Naive B cell (primary cell): ENCODE measurements at places on chromosomes 11 and 22. TPM values are rescaled to one million over a fixed set of nuclear protein-coding genes. Genes with fewer than 3 reads are reported as not detected.

GRCh38 chr11:117219001-117219400 is 12.9 kb downstream of the PCSK7 start:
- DNase-seq = no peak

The MMP7 gene
- polyA plus RNA-seq = not detected

The JAML gene
- 1.6 TPM for polyA plus RNA-seq

- no peak for DNase-seq
Measured at GRCh38 chr11:58466293-58466692, 24.3 kb upstream of the OR5B12 start.

DNA sequence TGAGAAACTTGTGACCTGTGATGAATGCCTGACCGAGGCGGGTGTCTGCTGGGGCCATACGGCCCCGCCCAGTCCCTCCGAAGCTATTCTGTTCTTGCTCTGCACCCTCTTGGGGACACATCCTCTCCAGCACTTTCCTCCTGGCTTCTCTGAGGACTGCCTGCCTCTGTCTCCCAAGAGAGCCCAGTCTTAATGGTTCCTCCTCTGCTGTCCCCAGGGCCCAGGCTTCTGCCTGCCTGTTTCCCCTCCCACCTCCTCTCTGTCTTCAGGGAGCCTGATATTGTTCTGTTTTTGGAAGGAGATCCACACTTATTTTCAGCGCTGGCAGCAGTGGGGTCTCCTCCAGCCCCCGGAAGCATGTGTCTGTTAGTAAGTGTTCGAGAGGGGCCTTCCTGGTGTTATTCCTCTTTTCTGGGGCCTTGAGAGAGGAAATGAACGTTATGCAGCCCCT is 18.7 kb downstream of the SYNGR1 start:
- no peak for DNase-seq

The PHRF1 gene
- polyA plus RNA-seq = 4.9 TPM

The NAALAD2 gene
- polyA plus RNA-seq = not detected

The CDC42BPG gene
- not detected for polyA plus RNA-seq

The DRAP1 gene
- 57.3 TPM for polyA plus RNA-seq

- no peak for DNase-seq
Measured at GRCh38 chr11:6817694-6818093, 18.2 kb upstream of the OR6A2 start.

DNA sequence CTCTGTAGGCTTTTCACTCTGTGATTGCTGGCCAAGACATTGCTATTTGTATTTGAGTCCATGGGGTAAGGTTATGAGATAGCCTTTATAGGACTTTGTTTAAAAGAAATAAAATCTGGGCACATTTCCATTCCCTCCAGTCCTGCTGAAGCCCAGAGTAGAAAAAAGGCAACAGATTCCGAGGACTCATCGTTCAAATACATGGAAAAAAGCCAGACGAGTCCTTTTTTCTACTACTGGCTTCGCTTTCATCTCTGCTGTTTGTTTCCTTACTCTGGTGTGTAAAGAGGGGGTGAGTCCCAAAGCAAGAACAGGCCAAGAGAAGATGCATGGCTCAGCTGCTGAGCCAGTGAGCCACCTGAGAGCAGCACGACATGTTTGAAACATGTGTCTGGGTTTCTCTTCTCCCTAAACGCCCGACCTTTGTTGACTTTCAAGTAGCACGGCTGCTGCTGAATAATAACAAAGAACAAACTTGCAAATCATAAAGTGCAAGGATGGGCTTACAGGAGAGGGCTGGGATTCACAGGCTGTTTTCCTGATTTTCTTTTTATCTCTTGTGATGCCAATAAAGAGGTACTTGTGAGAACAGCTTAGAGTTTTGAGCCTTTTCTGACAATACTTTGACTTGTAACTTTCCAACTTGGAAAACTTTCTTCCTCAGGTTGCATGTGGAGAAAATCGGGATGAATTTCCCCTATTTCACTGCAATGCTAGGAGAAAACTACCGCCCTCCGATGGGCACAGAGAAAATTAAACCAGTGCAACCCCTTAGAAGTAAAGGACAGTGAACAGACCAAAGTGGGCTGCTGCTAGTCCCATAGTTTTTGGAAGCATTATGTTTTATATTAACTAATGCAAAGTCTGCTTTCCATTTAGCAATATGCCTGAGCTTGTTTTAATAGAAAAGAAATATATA is 195.2 kb upstream of the RAG2 start:
- no peak for DNase-seq

GRCh38 chr22:46129390-46130041 is 20.8 kb upstream of the PPARA start:
- DNase-seq = peak; percentile 64

The SLC43A1 gene
- 10.9 TPM for polyA plus RNA-seq

GRCh38 chr11:34190192-34191139 is 85.0 kb downstream of the NAT10 start:
- DNase-seq = no peak

GRCh38 chr11:67409781-67410368 is 5.6 kb upstream of the CARNS1 start:
- DNase-seq = peak; percentile 57

The KLHDC7B gene
- polyA plus RNA-seq = 1.5 TPM

The FGF19 gene
- polyA plus RNA-seq = not detected

The KRTAP5-10 gene
- not detected for polyA plus RNA-seq

The PUS3 gene
- 6.2 TPM for polyA plus RNA-seq

DNA sequence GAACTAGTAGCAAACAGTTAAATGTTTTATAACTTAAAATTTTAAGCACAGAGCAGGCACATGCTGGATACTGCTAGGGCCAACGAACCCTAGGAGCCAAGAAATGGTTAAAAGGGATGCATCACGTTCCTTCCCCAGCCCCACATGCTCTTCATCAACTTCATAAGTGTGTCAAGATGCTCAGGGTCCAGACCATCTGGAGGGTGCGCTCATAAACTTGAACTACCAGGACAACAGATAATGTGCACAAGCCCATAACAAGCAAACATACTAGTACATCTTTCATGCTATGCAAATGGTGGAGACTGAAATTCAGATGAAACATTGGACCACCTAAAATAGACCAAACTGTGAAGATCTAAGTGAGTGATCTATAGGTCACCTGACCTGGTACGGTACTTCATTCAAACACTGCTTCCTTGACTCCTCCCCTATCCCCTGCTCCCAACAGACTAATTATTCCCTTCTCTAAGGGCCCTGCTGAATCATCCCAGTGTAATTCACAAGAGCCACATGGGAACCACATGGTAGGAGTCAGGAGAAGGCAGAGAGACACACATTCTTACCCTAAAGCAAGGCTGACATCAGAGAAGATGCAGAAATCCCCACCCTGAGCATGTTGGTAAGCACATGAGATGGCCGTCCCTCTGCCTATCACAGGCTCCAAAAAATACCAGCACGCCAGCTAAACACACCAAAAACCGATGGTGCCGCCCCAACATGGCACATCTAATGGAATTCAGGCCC is 83.9 kb downstream of the ETS1 start:
- no peak for DNase-seq

GRCh38 chr11:12800871-12801270 is 126.7 kb downstream of the TEAD1 start:
- DNase-seq = no peak

DNA sequence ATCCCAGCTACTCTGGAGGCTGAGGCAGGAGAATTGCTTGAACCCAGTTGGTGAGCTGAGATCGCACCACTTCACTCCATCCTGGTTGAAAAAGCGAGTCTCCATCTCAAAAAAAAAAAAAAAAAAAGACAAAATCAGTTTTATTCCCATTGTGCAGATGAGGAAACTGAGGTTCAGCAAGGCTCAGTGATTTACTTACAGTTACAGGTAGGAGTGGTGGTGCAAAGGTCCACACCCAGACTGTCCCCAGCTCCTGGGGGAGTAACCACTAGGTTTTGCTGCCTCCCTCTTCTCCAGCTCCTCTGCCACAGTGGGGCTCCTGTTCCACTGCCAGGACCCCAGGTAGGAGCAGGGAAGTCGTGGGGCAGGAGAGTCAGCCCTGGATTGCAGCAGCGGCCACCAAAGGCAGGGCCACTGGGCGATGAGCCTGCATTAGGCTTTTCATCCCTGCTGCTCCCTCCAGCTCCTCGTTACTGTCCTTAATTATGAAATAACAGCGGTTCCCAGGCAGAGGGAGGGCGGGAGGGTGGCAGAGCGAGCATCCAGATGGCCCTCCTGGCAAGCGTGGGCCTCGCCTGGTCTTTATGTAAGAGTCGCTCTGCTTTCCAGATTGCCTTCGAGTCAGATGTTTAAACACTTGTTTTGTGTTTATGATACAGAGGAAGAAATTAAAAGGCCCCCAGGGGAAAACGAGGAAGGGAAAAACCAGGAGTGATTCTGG is 15.5 kb upstream of the RASD2 start:
- no peak for DNase-seq

The ENDOD1 gene
- polyA plus RNA-seq = 3.8 TPM

DNA sequence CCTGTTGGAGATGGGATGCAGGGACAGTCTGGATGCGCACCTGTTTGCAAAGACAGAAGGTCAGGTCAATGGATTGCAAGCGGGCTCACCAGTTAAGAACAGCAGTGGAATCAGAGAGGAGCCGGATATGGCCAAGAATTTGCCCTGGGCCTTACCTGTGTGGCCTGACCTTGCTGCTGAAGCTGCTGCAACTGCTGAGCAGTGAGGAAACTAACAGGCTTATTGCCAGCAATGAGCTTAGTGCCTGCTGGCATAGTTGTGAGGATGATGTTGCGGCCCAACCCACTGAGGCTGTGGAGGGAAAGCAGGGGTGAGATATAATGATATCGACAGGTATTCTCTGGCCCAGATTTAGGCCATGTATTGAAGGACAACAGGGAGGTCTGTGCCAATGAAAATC is 30.6 kb downstream of the NFRKB start:
- no peak for DNase-seq

The TLCD5 gene
- not detected for polyA plus RNA-seq

DNA sequence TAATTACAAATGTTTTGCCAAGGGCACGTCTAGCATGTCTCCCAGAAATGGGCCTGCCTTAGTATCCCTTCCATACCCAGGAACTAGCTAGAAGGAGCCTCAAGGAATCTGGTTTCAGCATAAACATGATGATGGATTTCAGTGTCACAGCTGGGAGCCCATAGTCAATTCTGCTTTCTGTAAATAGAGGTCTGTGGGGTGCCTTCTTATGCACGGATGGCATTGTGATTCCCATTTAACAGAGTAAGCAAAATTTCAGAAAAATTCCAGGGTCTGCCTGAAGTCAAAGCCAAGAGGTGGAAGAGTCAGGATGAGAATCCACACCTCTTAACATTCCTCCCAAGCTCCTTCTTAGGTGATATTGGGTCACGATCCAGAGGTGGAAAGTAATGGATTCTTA is 12.1 kb downstream of the DUSP18 start:
- no peak for DNase-seq

DNA sequence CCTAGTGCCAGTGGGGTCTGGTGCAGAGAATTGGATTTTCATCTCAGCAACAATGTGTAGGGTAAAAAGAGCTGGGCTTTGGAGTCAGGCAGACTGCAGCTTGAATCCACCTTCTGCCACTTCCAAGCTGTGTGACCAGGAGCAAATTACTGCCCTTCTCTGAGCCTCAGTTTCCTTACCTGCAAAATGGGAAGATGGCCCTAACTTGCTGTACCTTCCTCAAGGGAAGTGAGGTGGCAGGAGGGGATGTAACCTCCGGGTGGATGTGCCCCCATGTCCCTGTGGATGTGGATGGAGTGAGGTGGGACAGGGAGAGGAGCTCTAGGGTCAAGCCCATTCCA is 90.9 kb downstream of the CACNA1I start:
- no peak for DNase-seq

GRCh38 chr11:22432291-22433093 is 94.3 kb downstream of the SLC17A6 start:
- DNase-seq = no peak

GRCh38 chr11:38019072-38019775 is 1421.2 kb upstream of the RAG2 start:
- DNase-seq = no peak

DNA sequence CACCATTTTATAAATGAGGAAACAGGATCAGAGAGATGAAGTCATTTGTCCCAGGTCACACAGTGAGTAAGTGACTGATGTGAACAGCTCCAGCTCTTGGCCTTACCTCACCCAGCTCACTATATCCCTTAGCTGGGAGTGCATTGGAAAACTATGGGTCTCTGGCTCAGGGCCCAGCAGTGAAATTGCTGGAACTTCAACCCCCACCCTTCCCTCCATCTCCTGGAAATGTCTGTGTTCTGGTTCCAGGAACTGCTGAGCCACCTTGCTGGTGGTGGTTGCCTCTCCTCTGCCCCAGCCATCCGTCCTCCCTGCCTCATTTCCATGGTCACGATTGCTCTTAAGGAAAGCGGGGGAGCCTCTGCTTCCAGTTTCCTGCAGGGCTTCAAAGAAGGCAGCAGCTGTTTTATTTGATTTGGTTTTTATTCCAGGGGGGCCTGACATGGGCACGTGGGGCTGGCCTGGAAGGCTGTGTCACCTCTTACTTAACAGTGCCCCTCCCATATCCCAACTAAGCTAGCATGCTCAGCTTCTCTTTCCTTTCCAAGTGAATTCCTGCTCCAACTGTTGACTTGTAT is 46.2 kb upstream of the CSTF3 start:
- no peak for DNase-seq

The OR6A2 gene
- polyA plus RNA-seq = not detected

- no peak for DNase-seq
Measured at GRCh38 chr11:62614275-62614674, 1.2 kb downstream of the ROM1 start.

GRCh38 chr11:123235656-123236261 is 40.7 kb upstream of the CLMP start:
- DNase-seq = no peak

DNA sequence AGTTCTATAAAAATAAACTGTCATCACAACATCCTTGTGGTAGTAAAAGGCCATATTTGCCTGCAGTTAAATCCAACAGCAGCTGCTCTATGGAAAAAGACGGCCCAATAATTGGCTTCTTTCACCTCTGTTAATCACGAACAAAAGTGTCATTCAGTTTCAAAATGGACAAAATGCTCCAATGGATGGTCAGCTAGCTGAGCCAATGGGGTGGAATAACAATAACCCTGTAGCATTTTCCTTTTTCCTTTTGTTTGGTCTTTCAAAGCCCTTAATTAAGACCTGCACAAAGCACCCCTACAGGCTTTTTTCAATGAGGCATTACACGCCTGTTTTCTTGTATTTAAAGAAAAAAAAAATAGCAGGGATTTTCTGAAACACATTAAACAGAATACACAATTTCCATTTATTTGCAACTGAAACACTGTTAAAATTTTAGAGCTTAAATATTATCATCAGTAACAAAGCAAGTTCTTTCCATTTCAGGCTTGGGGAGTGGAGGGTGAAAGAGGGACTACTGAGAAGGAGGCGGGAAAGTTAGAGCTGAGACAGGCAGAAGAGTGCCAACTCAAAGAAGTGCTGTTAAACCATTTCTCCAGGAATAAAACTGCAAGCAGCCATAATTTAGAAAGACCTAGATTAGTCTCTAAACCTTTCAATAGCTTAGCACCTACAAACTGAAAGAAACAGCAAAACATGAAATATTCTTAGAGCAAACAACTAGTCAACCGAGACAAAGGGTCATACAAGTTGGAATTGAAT is 28.7 kb downstream of the LGR4 start:
- no peak for DNase-seq

- no peak for DNase-seq
Measured at GRCh38 chr11:19328586-19329311, 88.0 kb upstream of the E2F8 start.

The SGSM1 gene
- polyA plus RNA-seq = not detected

GRCh38 chr22:38846412-38846811 is 2.6 kb upstream of the NPTXR start:
- no peak for DNase-seq
